PC-9 (cell line): ENCODE measurements at places on chromosomes 11 and 22. TPM values are rescaled to one million over a fixed set of nuclear protein-coding genes. Genes with fewer than 3 reads are reported as not detected.

DNA sequence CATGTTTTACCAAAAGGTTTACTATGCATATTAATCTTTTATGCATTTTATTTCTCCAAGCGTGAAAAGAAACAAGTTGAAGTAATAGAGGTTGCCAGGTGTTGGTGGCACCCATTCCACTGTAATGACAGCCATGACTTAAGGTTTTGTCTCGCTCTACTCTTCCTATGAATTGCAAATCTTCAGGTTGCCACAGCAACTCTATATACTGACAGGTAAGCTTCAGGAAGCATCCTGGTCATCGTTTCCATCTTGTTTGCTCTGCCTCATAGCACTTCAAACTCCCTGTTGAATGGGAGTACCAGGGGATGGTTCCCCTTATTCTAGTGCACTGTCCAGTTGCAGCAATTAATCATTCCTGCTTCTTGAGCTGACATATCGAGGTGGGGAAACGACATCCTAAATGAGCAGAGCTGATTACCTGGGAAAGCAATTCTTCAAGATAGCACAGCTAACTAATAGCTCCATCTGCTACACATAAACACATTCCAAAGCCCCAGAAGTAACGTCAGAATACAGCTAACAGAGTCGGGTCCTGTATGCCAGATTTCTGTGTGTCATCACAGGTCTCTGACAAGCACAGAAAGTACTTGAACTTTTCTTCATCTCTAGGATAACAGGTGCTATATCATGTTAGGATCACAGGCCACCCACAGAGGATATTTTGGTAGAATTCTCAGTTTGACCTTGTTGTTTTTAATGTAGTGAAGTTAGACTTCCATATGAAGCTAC is 80.3 kb downstream of the CADM1 start:
- no peak for DNase-seq

The OR5B21 gene
- not detected in 2 replicates for total RNA-seq

- peak; percentile 38 for DNase-seq
Observed at GRCh38 chr11:4495487-4495886, 13.0 kb downstream of the OR52K1 start.

The OR10A2 gene
- not detected in 2 replicates for total RNA-seq
